ENCODE measurements at places on chromosomes 6 and 20.

- H3K27me3 ChIP-seq: no peaks in the 10 kb centered on the region
- no peaks in the 10 kb centered on the region for H3K4me1 ChIP-seq
- H3K4me3 ChIP-seq: no peak overlapping the region
- H3K27ac ChIP-seq: no peak overlapping the region
- no peak for DNase-seq
- H3K36me3 ChIP-seq: peaks cover 4% of the 10 kb centered on the region
These were observed 84.7 kb downstream of the TASP1 start for GRCh38 chr20:13554076-13554475.

GRCh38 chr6:155936127-155936526, 480.5 kb upstream of the NOX3 start:
- H3K27me3 ChIP-seq: no peaks in the 10 kb centered on the region
- no peaks in the 10 kb centered on the region for H3K4me1 ChIP-seq
- no peak overlapping the region for H3K4me3 ChIP-seq
- no peak for DNase-seq

GRCh38 chr6:135145063-135145800, 35.9 kb upstream of the MYB start:
- no peaks in the 10 kb centered on the region for H3K27me3 ChIP-seq
- H3K27ac ChIP-seq: no peak overlapping the region
- DNase-seq: no peak
- H3K4me3 ChIP-seq: no peak overlapping the region
- H3K4me1 ChIP-seq: no peaks in the 10 kb centered on the region

DNA sequence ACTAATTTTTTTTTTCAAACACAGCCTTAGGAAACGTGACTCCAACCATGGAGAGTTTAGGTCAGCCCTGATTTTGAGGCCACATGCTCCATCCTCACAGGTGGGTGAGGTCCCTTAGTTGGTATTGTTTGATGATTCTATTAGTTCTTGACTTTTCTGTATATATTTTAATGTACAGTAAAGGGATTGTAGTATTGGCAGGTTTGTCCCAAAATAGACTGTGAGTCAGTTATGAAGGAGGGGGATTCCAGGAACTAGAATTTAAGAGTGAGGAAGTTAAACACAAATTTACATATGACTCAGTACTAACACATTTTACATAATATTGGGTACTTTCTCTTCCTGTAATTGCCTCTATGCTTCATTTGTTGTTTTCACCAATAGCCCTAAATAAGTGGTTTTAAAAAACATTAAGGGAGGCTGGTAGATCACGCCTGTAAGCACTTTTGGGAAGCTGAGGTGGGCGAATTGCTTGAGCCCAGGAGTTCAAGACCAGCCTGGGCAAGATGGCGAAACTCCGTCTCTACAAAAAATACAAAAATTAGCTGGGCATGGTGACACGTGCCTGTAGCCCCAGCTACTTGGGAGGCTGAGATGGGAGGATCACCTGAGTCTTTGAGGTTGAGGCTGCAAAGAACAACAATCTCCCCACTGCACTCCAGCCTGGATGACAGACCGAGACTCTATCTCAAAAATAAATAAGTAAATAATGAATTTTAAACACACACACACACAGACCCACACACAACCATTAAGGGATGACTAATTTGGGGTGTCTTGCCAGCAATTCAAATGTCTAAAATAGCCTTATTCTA, 81.8 kb downstream of the SGK1 start:
- DNase-seq: no peak
- no peak overlapping the region for H3K4me3 ChIP-seq
- no peaks in the 10 kb centered on the region for H3K4me1 ChIP-seq
- H3K27me3 ChIP-seq: no peaks in the 10 kb centered on the region

DNA sequence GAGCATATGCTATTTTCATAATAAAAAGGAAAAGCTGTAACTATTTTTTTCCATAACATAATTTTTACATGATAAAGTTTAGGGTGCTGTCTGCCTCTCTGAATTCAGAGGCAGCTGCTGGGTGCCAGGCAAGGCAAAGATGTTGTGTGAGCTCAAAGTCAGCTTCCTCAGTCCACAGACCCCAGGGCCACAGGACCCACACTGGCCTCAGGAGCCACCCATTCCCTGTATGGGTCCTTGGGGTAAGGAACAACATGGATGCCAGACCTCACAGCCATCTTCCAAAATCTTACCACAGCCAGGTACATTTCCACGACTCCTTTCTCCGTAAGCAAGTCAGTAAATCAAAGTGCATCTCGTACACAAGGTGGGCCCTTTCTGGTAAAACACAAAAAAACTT, 16.4 kb upstream of the MAFB start:
- no peak overlapping the region for H3K27ac ChIP-seq
- DNase-seq: no peak
- H3K4me1 ChIP-seq: no peaks in the 10 kb centered on the region
- H3K36me3 ChIP-seq: no peaks in the 10 kb centered on the region

DNA sequence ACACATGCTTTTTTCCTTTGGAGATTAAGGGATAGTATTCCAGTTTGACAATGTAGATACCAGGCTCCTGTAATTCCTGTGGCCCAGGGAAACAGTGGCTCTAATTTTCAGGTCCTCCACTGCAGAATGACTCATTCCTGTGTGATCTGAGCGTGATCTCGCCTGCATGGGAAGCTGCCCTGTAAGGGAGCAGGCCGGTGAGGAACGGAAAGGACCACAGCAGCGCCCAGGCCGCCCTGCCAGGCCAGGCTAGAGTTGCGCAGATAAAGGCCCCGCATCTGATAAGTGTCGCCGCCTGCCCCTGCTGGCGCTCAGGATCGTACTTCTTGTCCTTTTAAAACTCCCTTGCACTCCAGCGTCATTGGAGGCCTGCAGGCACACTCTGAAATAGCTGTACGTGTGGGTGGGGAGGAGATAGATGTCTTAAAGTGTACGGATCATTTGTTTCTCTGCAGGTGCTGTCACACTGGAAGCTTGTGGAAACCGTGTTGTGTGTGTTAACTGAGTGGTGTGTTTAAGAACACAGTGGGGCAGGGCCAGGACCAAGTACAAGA, 60.7 kb downstream of the SYNJ2 start:
- H3K27me3 ChIP-seq: no peaks in the 10 kb centered on the region
- H3K4me3 ChIP-seq: peak overlapping the region; percentile 43
- H3K36me3 ChIP-seq: no peaks in the 10 kb centered on the region
- H3K4me1 ChIP-seq: peaks cover 69% of the 10 kb centered on the region
- H3K27ac ChIP-seq: peak overlapping the region; percentile 98

Measured in psoas muscle (tissue), 8 donors.